Regular cardiac myocyte (primary cell): ENCODE measurements at places on chromosomes 6 and 20. TPM values are rescaled to one million over a fixed set of nuclear protein-coding genes. Genes with fewer than 3 reads are reported as not detected.

Gene LRRN4
- total RNA-seq: 0.28 and 0.38 TPM in 2 replicates

Gene NKAPL
- 2.1 and 3.1 TPM in 2 replicates for total RNA-seq

Gene FAM162B
- 19.9 and 23.7 TPM in 2 replicates for total RNA-seq

Gene EBF4
- total RNA-seq: under 0.01 and 0.56 TPM in 2 replicates

Gene PPP1R3G
- 1.7 and 8.7 TPM in 2 replicates for total RNA-seq

Gene ETV7
- 0.38 and 2.0 TPM in 2 replicates for total RNA-seq

Gene C6orf163
- total RNA-seq: 0.77 and 2.0 TPM in 2 replicates

Gene GABRR1
- total RNA-seq: not detected in 2 replicates

Gene CRISP3
- not detected in 2 replicates for total RNA-seq

Gene TAP2
- total RNA-seq: 10.4 and 22.6 TPM in 2 replicates

Gene PRL
- total RNA-seq: not detected in 2 replicates

Gene MUCL3
- total RNA-seq: not detected in 2 replicates

Gene OXT
- total RNA-seq: not detected in 2 replicates

Gene KHDC1L
- total RNA-seq: not detected in 2 replicates

Gene ENPP3
- under 0.01 TPM in 2 replicates for total RNA-seq

Gene ULBP1
- under 0.01 TPM in 2 replicates for total RNA-seq

Gene HSPA12B
- 0.28 TPM in 1 of 2 replicates, not detected in the other for total RNA-seq

Gene PGBD1
- total RNA-seq: 4.8 and 6.5 TPM in 2 replicates

Gene OPN5
- total RNA-seq: not detected in 2 replicates

Gene LY6G6D
- total RNA-seq: not detected in 2 replicates

Gene WFDC10B
- not detected in 2 replicates for total RNA-seq

Gene OR2H1
- total RNA-seq: not detected in 2 replicates

Gene ZSCAN16
- total RNA-seq: 1.5 and 3.1 TPM in 2 replicates

Gene FHL5
- total RNA-seq: 0.28 TPM in 1 of 2 replicates, not detected in the other

Gene TCP11
- total RNA-seq: 0.19 and 0.56 TPM in 2 replicates

Gene CGAS
- total RNA-seq: 7.6 and 10.2 TPM in 2 replicates

Gene CAPN11
- under 0.01 TPM in 1 of 2 replicates, not detected in the other for total RNA-seq

Gene BTBD3
- total RNA-seq: 21.1 and 23.7 TPM in 2 replicates

Gene TP53TG5
- total RNA-seq: under 0.01 TPM in 1 of 2 replicates, not detected in the other

Gene MOCS1
- total RNA-seq: 21.7 and 28.2 TPM in 2 replicates

Gene ASIP
- not detected in 2 replicates for total RNA-seq

Gene MRPS10
- 42.6 and 58.1 TPM in 2 replicates for total RNA-seq

Gene SNRPB
- 93.3 and 278 TPM in 2 replicates for total RNA-seq

Gene FAM209B
- total RNA-seq: not detected in 2 replicates

Gene EYS
- under 0.01 TPM in 2 replicates for total RNA-seq

Gene KCNQ5
- total RNA-seq: 5.1 and 7.9 TPM in 2 replicates

Gene SLC35A1
- total RNA-seq: 17.4 and 24.8 TPM in 2 replicates

Gene DLL1
- total RNA-seq: 0.38 and 1.7 TPM in 2 replicates

Gene NPEPL1
- total RNA-seq: 19.7 and 21.4 TPM in 2 replicates

Gene CD2AP
- 23.0 and 27.6 TPM in 2 replicates for total RNA-seq

Gene VSX1
- not detected in 2 replicates for total RNA-seq

Gene SOX4
- total RNA-seq: 16.1 TPM in 2 replicates

Gene FAM110A
- 0.85 and 2.9 TPM in 2 replicates for total RNA-seq

Gene ACSS1
- total RNA-seq: 2.3 and 6.8 TPM in 2 replicates

Gene GPSM3
- total RNA-seq: 1.5 and 1.7 TPM in 2 replicates

Gene CRISP2
- total RNA-seq: not detected in 2 replicates

Gene MAP1LC3A
- 10.7 and 20.3 TPM in 2 replicates for total RNA-seq

Gene NRSN1
- not detected in 2 replicates for total RNA-seq

Gene CST1
- 13.2 and 29.3 TPM in 2 replicates for total RNA-seq

Gene ZNF341
- 0.77 and 1.1 TPM in 2 replicates for total RNA-seq

Gene UFL1
- 34.3 and 38.1 TPM in 2 replicates for total RNA-seq

Gene C6orf132
- 0.28 and 1.2 TPM in 2 replicates for total RNA-seq

Gene DOK5
- 29.6 and 35.9 TPM in 2 replicates for total RNA-seq

Gene RBM24
- total RNA-seq: 5.6 and 8.2 TPM in 2 replicates

Gene TGM3
- total RNA-seq: 0.19 and 0.28 TPM in 2 replicates

Gene HUS1B
- total RNA-seq: 0.77 and 1.1 TPM in 2 replicates

Gene HNF4A
- total RNA-seq: under 0.01 and 0.19 TPM in 2 replicates

Gene CRIP3
- not detected in 2 replicates for total RNA-seq

Gene UBD
- total RNA-seq: not detected in 2 replicates

Gene PLN
- 0.19 and 3.1 TPM in 2 replicates for total RNA-seq
